ENCODE measurements at places on chromosomes 11 and 22.

DNA sequence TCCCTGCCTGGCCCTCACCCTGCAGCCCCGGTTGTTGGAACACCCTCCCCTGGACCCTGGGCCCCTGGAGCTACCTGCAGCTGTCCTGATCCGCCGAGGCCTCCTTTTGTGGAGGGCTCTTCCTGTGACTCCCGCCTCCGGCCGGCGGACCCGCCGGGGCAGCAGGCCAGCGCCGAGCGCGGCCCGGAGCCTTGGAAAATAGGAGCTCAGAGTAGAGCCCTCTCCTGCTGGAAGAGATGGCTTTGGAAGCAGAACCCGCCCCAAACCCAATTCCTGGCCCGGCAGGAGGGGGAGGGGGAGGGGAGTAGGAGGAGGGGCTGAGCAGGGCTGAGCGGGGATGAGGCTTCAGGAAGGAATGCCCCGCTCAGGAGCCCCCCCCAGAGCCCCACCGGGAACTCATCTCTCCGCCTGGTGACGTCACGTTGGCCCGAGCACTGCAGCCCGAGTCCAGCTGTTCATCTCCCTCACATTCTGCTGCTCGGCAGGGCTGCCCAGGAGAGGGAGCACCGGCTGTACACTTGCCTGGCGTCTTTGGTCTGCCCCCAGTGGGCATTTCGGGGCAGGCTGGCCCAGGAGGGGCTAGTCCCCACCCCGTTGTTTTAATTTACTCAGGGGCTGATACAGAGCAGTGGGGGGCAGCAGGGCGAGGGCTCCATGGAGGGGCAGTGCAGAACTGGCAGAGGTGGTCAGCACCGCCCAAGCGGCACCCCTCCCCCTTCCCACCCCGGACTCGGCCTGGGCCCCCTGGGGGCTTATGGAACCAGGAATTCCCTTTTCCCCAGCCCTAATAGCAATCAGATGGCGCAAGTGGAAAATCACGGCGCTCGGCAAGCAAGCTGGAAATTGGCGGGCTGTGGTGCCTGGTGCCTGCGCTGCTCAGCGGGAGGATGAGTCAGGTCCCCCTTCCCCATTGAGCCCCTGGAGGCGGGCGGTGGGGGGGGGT is at the start of gene MRGPRF:
MRGPRF (minus strand) TSS at position 238 of the 943 bp plus-strand sequence. CDS start 3,345 bp downstream, outside the sequence.
- peak; percentile 36 for DNase-seq

- DNase-seq: no peak
Measured at GRCh38 chr11:66150725-66151124, 80.7 kb downstream of the PACS1 start.

DNA sequence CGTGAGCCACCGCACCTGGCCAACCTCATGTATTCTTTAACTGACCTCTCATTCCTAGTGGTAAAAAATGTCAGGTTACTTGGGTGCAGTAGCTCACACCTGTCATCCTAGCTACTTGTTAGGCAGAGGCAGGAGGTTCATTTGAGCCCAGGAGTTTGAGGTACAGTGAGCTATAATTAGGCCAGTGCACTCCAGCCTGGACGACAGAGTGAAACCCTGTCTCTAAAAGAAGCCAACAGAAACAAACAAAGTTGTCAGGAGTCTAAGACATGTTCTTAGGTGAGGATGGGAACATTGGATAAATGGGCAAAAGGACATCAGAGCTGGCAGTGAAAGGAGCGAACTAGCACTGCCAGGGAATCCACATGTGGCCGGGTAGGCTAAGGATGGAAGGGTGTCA is 18.1 kb downstream of the MADD start:
- DNase-seq: no peak

DNA sequence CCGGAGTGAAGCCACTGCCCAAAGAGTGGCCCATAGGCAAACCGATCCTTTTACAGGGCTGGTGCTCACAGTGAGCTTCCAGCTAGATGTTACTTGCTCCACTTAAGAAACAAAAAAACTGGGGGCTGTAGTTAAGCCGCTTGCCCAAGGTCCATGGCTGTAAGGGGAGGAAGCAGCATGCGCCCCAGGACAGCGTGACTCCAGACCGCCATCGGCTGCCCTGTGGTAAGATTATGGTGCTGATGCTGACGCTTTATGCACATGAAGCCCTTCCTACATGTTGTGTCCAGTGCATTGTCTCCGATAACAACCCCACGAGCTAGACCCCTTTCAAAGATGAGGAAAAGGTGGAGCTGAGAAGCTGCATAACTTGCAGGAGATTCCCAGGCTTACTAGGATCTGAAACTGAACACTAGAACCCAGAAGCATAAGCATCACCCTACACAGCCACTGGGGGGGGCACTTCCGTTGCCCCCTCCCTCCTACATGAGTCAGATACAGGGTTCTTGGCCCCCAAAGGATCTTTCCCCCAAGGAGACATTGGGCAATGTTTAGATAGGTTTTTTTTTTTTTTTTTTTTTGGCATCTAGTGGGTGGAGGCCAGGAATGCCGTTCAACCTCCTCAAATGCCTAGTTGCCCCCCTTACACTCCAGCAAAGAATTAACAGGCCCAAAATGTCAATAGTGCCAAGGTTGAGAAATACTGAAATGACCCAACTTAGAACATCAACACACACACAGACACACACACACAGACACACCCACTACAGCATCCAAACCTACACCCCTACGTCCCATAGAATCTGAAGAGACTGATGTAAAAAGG is 53.9 kb downstream of the MN1 start:
- DNase-seq: no peak

GRCh38 chr11:125916683-125917347 is 12.5 kb downstream of the DDX25 start:
- DNase-seq: no peak

GRCh38 chr11:7268758-7269157 is 17.1 kb downstream of the SYT9 start:
- DNase-seq: no peak

DNA sequence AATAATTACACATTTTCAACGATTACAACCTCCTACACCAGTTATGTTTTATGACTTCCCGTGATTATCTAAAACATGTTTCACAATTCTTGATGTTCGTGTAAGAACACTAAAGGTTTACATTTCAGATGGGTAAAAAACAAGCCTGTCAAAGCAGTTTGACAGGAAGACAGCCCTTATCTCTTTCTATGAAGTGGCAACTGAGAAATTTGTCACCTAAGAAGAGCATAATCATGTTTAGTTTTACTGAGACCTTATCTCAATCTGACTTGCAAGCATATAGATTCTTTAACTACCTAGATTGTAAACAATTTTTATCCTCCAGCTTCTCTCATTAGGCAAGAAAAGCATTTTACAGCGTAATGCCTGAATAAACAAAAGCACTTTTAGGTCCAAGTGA is 218.4 kb upstream of the ZBED5 start:
- no peak for DNase-seq

- no peak for DNase-seq
Measured at GRCh38 chr11:70078095-70078780, at the start of gene ANO1. TSS of gene ANO1 (plus strand) at chr11:70078317. CDS start at chr11:70078607, 290 bp downstream.

- no peak for DNase-seq
Measured at GRCh38 chr11:9849389-9849788, 185.5 kb downstream of the SWAP70 start.

DNA sequence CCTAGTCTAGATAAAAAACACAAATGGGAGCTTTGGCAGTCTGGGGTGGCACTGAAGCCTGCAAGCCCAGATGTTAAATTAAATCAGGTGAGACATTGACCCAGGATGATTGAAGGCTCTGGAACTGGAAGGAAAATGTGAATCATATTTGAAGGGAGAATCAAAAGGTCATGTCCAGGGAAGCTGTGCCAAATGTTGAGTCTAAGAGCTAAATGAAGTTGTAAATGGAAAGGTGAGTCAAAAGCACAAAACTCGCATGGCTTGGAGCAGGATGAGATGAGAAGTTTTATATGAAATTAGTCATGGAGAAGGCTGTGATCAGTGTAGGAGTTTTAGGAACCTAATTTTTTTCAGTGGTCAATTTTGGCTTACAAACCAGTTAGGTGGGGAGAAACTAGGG is 301.1 kb downstream of the BLID start:
- no peak for DNase-seq
